ENCODE measurements at places on chromosomes 4 and X.

GRCh38 chr4:168585168-168586091 is 88.6 kb downstream of the PALLD start:
- DNase-seq: no peak

DNA sequence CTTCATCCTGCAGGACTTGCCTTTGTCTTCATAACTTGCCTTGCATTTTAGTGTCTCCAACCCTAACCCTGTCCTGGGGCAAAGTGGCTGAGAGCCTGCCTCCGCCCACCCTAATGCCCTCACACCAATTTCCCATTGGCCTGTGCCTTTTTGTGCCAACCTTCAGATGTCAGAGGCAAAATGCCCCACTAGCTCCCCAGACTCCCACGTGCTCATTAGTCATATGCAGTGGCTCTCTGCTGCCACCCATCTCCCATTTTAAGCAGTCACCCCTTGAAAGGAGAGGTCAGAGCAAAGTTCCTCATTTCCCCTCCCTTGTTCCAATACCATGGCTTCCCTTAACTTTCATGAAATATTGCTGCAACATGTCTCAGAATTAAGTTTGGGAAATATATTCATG is 74.8 kb upstream of the PASD1 start:
- no peak for DNase-seq

DNA sequence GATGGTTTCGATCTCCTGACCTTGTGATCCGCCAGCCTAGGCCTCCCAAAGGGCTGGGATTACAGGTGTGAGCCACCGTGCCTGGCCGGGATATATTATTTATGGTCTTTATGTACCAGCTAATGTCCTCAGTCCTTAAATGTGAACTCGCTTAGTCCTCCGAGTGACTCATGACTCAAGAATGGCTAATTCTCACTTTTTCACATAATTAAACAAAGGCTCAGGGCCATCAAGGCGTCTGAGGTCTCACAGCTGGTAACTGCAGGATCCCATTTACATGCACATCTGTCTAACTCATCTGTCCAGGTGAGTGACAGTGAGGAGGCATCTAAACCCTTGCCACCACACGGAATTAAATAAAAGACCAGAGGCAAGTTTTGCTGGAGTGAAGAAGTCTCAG is 73.5 kb downstream of the HS3ST1 start:
- DNase-seq: no peak

GRCh38 chr4:95761871-95762270 is 78.0 kb upstream of the PDHA2 start:
- DNase-seq: no peak

DNA sequence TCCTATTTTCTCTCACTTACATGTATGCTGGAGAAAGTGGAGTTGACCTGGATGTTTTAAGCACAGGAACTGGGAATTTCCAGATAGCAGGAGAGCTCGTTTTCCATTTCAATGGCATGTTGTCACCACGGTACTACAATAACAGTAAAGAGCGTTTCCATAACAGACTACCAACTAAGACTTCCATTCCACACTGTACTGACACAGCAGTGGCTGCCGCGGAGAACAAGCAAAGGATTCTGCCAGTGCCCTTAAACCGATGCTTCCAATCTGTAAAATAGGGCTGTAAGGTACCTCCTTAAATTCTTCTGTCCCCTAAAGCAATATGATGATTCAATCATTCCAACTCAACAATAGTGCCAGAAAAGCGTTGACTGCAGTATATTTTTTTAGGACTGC is 143.9 kb downstream of the KLHL13 start:
- no peak for DNase-seq

DNA sequence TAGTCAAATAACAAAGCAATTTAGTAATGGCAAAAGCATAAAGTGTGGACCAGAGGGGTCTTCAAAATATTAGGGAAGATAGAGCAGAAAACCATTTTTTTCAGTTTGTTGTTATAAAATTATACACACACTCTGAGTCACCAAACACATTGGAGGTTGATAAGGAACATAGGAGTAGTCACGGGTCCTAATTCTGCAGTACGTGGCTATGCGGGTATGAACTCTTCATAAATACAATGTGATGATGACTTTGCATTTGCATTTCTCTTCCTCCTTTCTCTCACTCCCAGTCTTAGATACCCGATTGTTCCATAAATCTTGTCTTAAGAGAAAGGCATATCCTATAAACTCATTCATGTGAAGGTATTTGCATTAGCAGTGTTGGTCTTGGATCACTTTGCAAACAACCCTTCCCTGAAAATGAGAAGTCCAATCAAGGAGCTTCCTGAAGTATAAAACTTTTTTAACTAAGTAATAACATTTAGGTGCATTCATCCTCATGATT is 223.6 kb downstream of the PALLD start:
- DNase-seq: no peak

DNA sequence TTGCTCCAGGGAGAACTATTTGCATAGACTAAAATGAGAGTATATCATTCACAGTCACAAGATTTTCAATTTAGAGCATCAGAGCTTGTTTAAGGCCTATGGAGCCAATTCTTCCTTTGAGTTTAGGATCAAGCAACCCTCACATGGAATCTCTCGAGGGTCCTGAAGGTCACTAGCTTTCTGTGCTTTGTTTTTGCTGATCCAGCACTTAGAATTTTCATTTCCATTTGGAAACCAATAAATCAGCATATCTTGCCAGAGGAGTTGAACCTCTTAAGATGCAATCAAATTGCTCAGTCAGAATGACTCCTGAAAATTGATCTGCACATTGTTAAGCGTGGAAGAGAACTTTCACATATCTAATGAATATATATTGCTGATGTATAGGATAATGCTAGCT is 1039.6 kb downstream of the PDHA2 start:
- DNase-seq: no peak

DNA sequence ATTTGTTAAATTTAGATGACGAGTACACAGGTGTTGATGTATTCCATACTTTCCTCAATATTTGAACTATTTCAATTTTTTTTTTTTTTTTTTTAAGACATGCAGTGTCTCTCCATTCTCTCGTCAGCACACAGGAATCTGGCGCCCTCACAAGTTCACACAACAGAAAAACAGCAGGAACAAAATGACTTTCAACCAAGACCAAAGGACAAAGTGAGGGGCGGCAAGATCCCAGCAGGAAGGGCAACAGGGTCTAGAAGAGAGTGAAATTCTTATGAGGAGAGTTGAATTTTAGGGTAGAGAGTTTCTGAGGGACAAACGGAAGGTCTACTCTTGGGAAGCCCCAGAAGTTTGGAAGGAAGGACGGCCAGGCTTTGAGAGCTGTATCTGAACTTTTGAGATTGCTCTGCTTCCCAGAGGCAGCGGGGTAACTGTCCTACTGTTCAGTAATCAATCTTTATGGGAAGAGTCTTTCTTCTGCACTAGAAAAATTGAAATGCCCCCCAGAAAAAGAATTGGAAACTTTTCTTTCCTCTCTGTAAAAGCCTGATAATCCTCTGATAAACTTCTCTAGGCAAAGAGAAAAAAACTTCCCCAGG is 760.2 kb downstream of the RAB28 start:
- no peak for DNase-seq

GRCh38 chr4:139524062-139524631 is 31.9 kb downstream of the SETD7 start:
- DNase-seq: no peak

DNA sequence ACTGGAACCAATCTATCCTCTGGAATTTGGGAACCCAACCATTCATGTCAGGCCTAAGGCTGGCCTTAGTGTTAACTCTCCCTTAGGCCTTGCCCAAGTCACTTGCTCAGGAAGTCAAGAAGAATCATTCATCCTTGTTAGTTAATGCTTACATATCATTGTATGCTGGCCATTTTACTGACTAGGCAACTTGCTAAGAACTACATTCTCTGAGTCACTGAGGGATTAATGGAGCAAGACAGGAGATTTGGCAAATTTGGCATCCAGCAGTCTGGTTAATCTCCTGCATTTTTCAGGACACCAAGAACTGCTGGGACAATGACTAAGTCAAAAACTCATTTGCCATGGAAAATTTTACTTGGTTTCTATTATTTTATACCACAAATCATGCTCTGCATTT is 115.8 kb upstream of the DDIT4L start:
- DNase-seq: no peak

DNA sequence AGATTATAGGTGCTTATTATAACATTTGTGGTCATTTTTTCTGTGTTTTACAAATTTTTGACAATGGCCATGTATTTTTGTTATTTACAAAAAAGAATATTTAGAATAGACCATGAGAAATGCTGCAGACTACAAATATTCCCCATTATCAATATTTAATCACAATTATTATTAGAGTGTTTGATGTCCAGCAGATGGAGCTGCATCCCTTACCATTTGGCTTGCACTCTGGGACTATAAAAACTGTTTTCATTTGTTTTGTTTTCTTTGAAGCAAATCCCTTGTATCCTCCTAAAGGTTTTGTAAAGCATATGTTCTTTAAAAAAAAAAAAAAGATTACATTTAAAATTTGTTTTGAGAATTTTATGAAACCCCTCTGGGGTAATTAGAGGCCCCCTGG is 85.6 kb upstream of the CXorf66 start:
- DNase-seq: no peak

GRCh38 chrX:72203421-72203820 is 21.9 kb downstream of the PIN4 start:
- no peak for DNase-seq

- DNase-seq: no peak
These were observed 133.0 kb upstream of the RASGEF1B start for GRCh38 chr4:81604683-81605218.

DNA sequence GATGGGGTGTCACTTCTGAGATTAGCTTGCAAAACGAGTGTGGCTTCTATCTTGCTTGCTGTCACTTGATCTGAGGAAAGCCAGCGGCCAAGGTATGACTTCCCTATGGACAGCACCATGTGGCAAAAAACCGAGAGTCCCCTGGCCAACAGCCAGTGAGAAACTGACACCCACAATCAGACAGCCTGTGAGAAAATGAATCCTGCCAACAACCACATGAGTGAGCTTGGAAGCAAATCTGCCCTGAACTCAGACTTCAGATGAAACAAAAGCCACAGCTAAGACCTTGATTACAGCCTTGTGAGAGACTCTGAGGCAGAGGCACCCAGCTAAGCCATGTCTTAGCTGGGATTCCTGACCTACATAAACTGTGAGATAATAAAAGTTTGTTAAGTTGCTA is 45.5 kb downstream of the PPP1R2C start:
- DNase-seq: no peak

- no peak for DNase-seq
These were observed 71.6 kb downstream of the FAM114A1 start for GRCh38 chr4:38939165-38939564.

DNA sequence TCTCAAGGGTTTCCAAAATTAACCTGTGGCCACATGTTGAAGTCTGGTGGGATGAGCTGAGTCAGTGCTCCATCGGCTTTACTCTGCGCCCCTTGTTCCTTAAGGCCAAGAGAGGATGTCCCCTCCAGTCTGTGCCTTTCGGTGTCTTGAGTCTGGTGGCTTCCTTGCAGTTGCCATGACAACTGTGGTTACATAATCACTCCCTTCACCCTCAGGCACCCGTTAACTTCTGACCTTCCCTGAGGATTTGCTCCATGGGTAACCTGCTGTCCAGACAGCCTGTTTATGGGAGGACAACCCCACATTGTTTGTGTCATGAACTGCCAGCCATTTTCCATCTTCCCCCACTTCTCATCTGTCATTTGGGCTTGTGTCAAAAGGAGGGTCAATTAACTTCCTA is 401.1 kb upstream of the LCORL start:
- no peak for DNase-seq

GRCh38 chrX:137424679-137425078 is 141.2 kb upstream of the ZIC3 start:
- DNase-seq: no peak

- no peak for DNase-seq
These were observed 28.7 kb upstream of the ANTXR2 start for GRCh38 chr4:80101792-80102116.

- no peak for DNase-seq
These were observed 1629.1 kb upstream of the IGFBP7 start for GRCh38 chr4:58739275-58739674.

- no peak for DNase-seq
These were observed 389.7 kb downstream of the SPRY1 start for GRCh38 chr4:123786163-123786915.

GRCh38 chrX:138745196-138745595 is 33.7 kb upstream of the FGF13 start:
- no peak for DNase-seq

- no peak for DNase-seq
These were observed 73.5 kb downstream of the PRSS12 start for GRCh38 chr4:118279328-118279727.

DNA sequence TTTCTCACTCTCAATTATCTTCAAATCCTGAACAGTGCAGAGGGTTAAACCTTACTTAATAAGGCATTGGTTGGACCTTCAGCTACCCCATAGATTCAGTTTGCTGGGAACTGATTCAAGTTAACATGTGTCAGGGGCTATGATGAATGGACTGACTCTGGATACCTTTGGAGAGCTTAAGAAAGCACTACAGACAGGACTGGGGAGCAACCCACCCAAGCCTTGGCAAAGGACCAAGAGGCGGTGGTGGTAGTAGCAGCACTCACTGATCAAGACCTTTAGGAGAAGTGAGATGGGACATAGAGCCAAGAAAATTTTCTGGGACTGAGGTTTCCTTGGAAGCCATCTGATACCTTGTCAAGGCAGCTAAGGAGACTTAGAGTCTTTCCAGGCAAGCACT is 43.0 kb upstream of the TAPT1 start:
- no peak for DNase-seq

- DNase-seq: no peak
These were observed 144.5 kb downstream of the EVC2 start for GRCh38 chr4:5563856-5564255.

GRCh38 chrX:97564496-97564895 is 680.8 kb downstream of the RPA4 start:
- no peak for DNase-seq

- DNase-seq: no peak
These were observed 38.6 kb upstream of the TXK start for GRCh38 chr4:48172651-48173050.

- no peak for DNase-seq
These were observed 65.1 kb downstream of the LRBA start for GRCh38 chr4:150949943-150950342.

DNA sequence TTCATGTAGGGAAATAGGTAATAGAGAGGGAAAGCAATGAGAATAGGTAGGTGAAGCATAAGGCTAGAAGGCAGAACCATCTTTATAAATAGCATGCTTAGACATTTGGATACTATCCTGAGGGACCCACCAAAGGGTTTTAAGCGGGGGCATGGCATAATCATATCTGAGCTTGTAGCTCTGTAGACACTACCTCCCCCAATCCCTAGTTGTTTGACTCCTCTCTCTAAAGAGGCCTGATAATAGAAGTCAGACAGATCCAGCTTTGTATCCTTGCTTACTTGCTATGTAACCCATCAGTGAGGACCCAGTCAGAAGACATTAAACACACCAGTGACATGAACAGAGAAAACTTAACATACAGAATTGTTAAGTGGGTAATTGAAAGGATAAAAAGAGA is 58.7 kb downstream of the SCFD2 start:
- DNase-seq: no peak

DNA sequence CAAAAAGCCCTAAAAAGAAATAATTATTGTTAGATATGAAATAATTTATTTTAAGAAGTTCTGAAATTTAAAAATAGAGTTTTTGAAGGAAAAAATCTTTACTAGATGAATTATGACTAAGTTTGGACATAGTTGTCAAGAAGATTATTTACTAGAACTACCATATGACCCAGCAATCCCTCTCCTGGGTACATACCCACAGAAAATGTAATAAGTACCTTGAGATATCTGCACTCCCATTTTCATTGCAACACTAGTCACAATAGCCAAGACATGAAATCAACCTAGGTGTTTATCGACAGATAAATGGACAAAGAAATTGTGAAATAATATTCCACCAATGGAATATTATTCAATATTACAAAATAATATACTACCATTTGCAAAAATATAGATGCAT is 109.9 kb downstream of the PDHA2 start:
- no peak for DNase-seq

Data from effector memory CD4-positive, alpha-beta T cell (primary cell).